ENCODE measurements at places on chromosomes 4 and X.

- no peak for DNase-seq
Measured at GRCh38 chrX:105349476-105349875, 129.0 kb upstream of the TEX13A start.

DNA sequence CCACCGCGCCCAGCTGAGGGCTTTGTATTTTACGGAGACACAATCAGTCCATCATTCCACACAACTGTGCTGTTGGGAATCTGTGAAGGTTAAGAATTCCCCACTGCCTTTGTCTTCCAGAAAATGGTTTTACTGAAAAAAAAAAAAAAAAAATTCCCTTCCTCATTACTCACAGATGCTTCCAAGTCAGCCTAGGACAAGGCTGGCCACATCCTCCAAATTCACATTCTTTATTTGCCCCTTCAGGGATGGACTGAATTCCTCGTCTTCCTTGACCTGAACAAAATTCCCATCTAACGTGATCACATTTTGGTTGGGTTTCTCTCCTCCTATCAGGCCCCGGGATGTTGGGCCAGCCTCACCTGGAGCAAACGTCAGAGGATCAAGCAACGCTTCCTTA is 130.3 kb downstream of the DHRSX start:
- no peak for DNase-seq

GRCh38 chr4:118307643-118308042 is 45.2 kb downstream of the PRSS12 start:
- DNase-seq: no peak

DNA sequence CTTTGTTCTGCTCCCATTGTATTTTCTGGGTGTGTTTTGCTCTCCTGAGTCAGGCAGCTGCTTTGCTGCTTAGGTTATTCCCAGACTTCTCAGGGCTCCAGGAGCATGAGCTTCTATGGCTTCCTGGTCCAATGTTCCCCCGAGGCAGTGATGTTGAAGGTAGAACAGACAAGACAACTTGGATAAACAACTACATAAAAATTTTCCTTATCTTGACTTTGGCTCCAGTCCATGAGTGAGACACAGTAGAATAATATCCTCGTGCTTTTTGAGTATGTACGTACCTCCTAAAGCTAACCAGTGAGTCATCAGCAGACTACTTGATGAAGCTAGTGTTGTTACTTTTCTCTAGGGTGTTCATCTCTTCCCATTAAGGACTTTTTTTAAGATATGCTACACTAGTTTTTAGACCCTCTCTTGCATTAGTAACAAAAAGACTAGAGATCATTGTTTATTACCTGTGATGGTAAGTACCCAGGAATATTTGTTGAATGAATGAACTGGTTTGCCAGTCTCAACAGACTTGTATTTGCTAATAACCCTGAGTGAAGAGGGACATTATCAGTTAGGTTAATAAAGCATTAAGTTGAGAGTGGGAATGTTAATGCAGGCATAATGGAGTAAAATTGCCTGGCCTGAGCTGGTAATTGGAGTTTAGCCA is 131.9 kb downstream of the FHIP1A start:
- DNase-seq: no peak

GRCh38 chrX:122626871-122627270 is 557.2 kb upstream of the GRIA3 start:
- no peak for DNase-seq

GRCh38 chr4:31539284-31540069 is 819.3 kb downstream of the PCDH7 start:
- no peak for DNase-seq

DNA sequence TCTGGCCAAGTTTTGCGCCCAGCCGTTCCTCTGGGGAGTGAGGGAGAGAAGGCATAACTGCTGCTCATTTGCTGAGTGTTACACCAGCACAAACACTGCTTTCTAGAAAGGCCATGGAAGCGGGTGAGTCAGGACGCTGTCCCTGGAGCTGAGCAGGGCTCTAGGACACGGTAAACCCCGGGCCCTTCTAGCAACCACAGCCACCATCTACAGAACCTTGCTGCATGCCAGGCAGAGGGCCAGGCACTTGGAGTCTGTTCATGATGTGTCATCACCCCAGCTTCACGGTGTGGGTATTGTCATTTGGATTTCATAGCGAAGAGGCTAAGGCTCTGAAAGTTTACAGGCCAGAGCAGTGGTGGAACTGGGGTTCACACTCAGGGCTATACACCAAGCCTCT is 31.8 kb upstream of the C4orf50 start:
- DNase-seq: no peak

DNA sequence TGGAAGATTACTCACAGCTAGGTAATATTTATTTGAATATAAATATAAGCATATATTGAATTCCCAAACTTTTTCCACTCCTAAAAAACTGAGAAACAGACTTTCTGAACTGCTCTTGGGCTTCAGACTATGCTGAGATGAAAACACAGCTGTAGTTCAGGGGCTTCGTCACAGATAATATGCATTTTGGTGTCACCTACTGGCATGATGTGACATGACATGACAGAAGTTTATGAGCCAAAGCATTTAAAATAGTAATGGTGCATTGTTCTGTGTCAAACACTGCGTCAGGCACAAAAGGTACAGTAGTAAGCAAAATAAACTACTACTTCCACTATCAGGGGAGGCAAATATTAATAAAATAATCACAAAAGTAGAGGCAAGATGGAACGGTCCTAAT is 171.3 kb downstream of the BTC start:
- no peak for DNase-seq

- DNase-seq: no peak
Measured at GRCh38 chr4:67292045-67292444, 253.3 kb downstream of the CENPC start.

- no peak for DNase-seq
Measured at GRCh38 chr4:152364883-152365282, 171.0 kb downstream of the FBXW7 start.

- no peak for DNase-seq
Measured at GRCh38 chr4:164087733-164088132, 593.2 kb downstream of the TMA16 start.

- no peak for DNase-seq
Measured at GRCh38 chrX:78119521-78120227, 15.6 kb downstream of the PGK1 start.

DNA sequence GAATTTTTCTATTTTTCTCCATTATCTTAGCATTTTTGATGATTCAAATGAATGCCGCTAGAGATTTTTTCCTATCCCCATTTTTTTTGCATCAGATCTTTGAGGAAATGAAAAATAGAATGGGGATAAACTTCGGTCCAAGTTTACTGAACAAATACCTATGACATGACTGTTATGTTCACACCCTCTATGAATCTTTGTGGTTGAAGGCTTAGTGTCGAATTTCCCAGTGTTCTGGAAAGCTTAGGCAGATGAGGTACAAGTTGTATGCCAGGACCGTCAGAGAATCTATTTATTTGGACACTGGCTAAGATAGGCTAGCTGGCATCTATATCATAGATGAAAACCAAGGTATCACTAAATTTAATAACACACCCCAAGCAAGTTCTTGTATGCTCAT is 123.4 kb downstream of the SPCS3 start:
- no peak for DNase-seq

DNA sequence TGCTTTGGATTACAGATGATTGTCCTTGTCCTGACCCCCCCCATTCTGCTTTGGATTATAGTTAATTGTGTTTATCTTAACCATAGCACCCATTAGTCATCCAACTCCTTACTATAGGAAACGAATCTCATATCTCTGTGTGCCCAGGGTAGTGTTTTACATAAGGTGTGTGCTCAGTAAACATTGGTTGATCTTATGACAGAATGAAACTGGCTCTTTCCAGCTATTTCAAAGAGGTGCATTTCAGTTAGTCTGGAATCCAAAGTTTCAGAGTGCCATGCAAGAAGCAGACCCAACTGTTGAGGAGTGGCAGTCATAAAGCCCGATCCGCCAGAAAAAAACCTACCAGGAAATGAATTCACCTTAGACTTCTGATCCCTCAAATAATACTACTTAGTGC is 14.7 kb downstream of the TRIM2 start:
- no peak for DNase-seq

GRCh38 chrX:141619336-141619735 is 29.8 kb downstream of the SPANXA2 start:
- no peak for DNase-seq

GRCh38 chrX:18616688-18617406 is 55.1 kb downstream of the RS1 start:
- no peak for DNase-seq

DNA sequence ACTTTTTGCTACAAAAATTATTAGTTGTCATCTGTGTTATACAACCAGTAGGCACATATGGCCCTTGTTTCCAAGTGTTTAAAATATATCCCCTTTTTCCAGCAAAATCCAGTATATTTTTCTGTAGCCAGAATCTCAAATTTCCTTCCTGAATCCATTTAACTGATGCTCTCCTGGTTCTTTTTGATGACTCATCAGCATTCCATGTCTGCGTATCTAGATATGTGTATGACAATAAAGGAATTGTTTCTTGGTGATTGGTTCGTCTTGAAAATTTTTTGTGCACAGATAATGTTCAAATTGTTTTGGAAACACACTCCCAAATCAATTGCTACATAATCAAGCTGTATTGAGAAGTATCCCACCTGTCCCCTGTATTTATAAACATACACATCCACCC is 98.3 kb downstream of the ITM2A start:
- DNase-seq: no peak

DNA sequence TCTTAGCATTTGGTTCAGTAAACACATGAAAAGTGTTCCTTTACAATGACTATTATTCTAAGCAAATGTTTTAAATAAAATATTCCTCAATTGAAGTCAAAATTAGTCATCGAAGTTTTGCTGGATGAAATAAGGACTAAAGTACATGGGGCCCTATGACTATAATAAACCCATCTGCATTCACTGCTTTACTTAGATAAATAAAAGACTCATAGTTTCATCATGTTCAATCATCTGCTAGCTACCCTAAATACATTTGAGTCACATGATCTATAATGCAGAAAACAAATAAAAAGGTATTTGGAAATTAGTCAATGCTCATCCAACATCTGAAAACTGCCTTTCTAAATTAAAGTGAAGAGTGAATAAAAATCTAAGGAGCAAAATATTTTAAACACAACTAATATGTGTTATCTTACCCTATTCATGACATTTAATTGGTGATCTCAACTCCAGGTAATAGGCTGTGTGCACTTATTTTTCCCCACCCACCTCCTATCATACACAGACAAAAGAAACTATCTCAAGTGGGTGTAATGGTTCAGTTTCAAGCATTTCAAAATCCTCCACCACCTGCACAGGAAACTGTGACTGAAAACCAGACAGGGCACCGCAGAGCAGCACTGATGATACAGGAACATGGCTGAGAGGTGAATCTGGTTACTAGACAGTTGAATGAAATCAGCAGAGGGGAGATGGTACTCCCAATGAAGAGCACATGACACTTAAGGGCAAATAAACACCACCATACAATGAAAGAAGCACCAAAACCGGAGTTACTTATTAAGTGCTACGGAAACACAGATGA is 78.6 kb downstream of the CAMK2D start:
- no peak for DNase-seq

DNA sequence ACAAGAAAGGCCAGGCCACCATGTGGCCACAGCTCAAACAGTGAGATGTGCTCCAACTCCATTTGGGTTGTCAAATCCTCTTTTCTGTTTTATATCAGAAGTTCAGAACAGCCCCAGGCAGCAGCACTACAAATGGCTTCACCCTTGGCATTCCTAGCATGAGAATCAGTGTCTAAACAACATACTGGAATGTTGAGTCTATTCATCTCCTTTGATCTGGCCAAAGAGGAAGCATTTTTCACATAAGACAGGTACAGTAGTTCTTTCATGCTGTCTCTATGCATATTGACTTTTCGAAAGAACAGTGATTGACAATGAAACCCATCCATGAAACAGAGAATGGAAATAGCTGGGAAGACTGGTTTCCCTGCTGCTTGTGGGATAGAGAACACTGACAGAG is 289.5 kb downstream of the USP46 start:
- no peak for DNase-seq

DNA sequence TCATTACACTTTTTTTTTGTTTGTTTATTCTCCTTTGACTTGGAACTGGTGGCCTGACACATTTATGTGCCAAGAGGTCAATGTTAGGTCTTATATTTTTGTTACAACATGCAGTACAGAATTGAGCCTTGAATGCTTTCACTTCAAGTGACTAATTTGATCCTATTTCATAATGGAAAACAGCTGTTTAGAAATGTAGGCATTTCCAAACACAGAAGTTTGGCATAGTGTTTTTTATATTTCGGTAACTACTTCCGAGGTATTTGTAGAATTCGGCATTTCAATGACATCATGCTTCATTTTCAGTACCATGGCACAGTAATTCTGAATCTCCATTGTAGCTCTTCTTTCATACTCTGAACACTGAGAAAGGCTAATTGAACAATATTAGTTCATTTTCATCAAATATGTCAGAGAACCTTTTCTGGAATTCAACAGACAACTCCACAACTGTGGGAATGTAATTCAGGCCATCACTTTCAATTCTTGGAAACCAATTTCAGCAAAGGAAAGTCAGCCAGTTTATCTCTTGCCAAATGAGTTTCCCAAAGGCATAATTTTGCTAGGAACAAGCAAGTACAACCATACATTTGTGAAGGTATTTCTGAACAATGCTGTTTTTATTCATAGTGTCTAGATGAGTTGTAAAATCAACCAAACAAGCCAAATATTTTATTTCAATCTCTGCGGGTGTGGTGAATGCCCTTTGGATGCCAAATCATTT is 11.4 kb downstream of the FAM120C start:
- no peak for DNase-seq

GRCh38 chrX:7603387-7603786 is 239.6 kb upstream of the VCX start:
- DNase-seq: no peak

GRCh38 chrX:149825424-149825823 is 43.7 kb downstream of the MAGEA9 start:
- no peak for DNase-seq

DNA sequence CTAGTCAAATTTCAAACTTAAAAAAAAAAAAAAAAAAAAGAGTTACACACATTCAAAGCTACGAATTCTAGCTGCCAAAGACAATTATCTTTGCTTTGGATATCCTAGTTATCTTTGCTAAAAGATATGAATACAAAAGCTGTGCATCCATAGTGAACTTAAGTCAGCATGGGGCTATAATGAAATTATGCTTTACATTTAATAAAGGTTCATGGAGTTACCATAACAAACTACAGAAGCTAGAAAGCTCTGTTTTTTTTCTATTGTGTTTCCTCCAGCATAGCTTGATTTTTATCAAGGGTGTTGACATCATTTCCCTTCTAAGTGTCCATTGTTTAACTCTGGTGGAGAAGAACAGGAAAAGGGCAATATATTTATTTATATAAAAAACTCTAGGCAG is 234.1 kb downstream of the ANKRD50 start:
- no peak for DNase-seq

- no peak for DNase-seq
Measured at GRCh38 chr4:169295822-169296221, 25.1 kb upstream of the SH3RF1 start.

GRCh38 chr4:24856586-24856985 is 56.3 kb downstream of the CCDC149 start:
- no peak for DNase-seq

- DNase-seq: no peak
Measured at GRCh38 chrX:53379747-53380146, 42.7 kb downstream of the SMC1A start.

- no peak for DNase-seq
Measured at GRCh38 chrX:121836000-121836399, 788.6 kb downstream of the GLUD2 start.

All from dorsolateral prefrontal cortex (tissue), 122 donors.